Activated T-helper 1 cell treated with anti-CD3 and anti-CD28 coated beads, Interleukin-2, amount 50 U/mL, for 16 hours (primary cell): ENCODE measurements at places on chromosomes 5 and 9.

GRCh38 chr9:79134654-79135053, 437.1 kb upstream of the TLE4 start:
- DNase-seq: no peak

GRCh38 chr5:179788193-179788854, 5.5 kb upstream of the LTC4S start:
- no peak for DNase-seq

DNA sequence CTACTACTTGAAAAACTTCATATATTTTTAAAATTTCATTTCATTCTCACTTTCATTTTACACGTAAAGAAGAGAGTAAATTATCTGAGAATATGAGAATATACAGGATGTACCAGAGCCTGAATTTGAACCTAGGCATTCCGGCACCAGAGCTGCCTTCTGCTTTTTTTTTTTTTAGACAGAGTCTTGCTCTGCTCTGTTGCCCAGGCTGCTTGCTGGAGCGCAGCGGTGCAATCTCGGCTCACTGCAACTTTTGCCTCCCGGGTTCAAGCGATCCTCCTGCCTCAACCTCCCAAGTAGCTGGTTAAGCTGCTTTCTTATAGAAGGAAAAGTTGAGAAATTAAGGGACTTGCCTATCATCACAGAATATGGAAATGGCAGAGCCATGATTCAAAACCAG, 540.1 kb downstream of the EBF1 start:
- DNase-seq: no peak

DNA sequence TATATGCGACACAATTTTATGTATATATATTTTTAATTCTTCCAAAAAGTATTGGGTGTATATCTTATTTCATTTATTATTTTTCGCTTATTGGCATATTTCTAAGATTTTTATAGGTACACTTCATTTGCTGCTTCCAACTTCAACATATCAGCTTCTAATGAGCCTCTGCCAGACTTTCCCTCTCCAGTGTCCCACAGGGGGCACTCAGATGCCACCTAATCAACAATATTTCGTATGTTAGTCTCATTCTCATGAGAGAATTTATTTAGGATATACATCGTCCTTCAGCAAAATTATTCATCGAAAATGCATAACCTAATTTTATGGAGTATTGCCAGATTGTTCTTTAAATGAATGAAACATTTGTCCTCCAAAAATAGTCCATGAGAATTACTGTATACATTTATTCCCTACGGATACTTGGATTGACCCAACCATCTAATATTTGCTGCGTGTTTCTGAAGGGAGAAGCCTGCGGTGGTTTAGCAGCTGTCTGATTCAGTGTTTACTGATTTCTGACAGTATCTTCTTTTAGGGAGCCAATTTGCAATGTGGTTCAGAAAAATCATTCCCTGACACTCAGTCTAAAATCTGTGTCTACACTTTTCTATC, 100.6 kb upstream of the SELENOP start:
- peak; percentile 24 for DNase-seq

GRCh38 chr9:34185778-34186551, 7.1 kb downstream of the UBAP1 start:
- DNase-seq: no peak

DNA sequence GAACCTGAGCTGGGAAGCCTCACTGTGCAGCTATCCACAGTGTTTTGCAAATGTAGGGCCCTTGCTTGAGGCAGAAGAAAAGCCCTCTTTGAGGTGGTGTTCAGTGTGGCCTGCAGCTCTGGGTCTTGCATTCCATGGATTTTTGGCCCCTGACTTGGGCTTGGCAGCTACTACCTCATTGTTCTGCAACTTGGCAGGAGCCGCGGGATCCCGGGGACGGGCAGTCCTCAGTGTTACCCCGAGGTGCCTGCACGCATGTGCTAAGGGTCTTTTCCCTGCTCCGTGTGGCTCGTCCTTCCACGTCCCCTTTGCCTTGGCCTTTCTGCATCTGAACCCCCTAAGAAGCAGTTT, 39.8 kb downstream of the NEK6 start:
- no peak for DNase-seq
